T-helper 2 cell treated with Interferon-gamma antibody and Interleukin-4, amounts not matched to agents 5 μg/mL and 100 μg/mL, for 36 hours (primary cell): ENCODE measurements at places on chromosomes 6 and 20.

DNA sequence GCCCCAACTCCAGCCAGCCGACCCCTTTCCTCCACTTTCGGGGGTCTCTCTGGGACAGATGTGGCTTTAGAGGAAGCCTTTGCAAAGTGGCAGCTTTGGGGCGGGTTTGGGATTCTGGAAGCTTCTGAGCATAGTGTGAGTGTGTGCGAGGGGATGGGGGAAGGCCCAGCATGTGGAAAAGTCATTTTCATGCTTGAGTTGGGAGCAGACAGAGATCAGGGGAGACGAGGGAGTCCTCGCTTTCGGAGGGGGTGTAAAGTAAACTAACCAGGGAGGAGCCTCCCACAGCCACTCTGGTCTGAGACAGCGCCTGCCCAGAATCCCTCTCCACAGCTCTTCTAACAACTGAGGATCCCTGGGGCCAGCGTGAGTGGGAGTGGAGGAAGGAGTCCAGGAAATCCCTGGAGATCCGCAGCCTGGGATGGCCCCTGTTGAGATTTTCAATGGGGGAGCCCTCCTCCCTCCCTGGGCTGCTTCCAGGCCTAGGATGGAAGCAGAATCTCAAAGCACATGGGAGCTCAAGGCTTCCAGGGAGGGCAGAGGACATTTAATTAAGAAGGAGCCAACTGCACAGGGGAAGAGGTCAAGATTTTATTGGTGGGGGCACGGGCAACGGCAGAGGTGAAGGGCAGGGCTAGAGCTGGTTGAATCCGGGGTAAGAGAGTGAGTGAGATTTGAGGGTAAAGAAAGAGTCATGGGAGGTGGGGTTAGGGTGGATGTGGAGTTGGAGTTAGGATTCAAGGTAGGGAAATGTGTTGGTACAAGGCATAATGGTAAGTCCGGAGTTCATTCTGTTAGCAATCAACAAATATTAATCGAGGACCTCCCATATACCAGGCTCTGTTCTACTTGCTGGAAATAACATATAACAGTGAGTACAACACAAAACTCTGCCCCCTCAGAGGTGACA lies 102.3 kb upstream of the FOXP4 start:
- no peak for DNase-seq

DNA sequence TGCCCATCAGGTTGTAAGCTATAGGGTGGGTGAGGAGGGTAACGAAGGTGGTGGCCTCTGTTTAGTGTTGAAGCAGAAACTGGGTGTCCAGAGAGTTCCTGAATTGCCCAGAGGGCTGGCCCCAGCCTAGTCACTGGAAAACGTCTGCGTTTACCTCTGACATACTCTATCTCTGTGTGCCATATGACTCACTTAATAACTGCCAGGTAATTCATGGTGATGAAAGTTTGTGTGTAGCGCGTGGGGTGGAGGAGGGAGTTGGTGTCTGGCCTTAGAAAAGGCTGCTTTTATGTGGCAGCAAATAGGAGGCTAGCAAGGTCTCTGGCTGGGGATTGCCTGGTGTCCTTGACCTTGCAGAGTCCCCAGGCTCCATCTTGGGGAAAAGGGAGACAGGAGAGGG lies 47.3 kb downstream of the SLC35D3 start:
- DNase-seq = no peak

GRCh38 chr6:151498327-151498726 lies 4.5 kb downstream of the CCDC170 start:
- no peak for DNase-seq

DNA sequence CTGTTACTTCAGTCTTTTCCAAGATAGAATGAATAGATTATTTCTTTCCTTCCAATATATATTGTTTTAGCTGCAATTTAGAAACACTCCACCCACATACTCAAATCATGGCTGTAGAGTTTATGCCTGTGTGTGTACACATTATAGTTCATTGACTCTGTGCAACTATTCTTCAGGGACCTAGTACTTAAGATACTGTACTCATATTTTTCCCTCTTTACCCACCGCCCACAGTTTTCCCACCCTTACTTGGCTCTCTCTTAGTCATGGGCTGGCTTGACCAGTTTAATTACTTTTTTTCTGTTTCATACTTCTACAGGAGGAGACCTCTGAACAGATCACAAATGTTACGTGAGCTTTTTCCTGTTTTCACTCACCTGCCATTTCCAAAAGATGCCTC lies 30.4 kb downstream of the C6orf89 start:
- DNase-seq = no peak

GRCh38 chr6:87729965-87730719 lies 28.1 kb upstream of the AKIRIN2 start:
- no peak for DNase-seq

DNA sequence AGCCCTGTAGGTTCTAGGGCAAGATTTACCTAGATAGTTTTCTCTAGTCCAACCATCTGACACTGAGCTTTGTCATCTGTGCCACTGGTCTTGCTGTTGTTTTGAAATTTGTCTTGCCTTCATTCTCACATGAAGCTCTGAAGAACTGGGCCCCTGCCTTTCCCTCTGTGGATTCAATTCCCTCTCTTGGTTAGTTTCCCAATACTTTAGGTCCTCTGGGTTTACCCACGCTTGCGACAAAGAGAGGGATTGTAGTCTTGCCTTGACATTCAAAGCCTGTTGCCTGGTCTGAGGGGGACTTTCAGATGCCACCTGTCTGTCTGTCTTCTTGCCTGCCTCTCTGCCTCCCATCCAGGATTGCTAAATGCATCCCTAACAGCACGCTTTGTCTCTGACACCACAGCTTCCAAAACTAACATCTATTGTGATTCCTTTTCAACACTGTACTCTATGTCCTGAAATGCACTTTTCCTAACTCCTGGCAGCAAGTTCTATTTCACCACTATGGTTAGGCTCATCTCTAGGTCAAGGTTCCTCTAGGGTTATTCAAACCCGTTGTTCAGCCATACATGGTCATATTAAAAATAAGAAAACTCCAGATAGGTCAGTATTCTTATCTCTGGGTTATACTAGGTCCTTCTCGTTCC lies 25.5 kb upstream of the MANEA start:
- no peak for DNase-seq

DNA sequence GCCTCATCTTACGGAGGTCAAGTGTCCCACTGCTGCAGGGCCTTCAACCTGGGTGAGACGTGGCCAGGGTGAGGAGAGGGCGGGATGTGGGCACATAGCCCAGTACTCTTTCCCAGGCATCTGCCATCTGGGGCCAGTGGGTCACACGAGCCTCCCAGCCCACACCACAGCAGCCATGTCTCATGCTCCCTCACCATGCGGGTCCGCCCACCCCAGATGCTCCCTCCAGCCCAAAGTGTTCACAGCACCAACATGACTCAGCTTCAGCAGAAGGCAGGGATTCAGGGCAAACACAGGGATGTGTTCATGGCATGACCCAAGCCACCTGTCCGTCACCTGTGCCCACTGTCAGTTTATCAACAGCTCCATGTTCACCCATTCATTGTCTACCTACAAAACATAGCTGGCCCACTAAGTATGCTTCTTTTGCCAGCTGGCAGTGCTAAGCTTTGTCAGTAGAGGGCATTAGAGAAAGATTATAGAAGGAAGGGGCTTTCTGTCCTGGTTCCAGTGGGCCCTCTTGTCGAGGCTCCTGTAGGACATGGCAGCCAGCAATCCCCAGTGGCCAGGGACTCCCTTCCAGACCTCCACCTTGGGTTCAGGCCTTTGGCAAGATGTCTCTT lies 109.2 kb downstream of the FOXF2 start:
- DNase-seq = no peak

DNA sequence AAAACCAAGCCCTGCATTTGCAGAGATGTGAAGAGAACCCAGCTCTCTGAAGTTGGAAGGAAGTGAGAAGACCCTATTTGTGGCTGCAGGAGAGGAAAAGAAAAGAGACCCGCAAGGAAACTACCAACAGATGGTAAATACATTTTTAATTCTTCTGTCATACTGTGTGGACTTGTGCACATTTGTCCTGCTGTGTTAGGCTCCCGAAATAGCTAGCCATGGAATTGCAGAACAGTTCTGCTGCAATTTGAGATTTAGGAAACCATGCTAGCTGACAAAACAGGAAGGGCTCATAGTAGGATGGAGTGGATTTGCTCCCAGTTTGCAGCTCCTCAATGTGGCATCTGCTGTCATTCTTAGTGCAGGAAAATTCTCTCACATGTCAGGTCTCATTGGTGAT lies 12.1 kb upstream of the ATXN1 start:
- DNase-seq = no peak

GRCh38 chr20:22438926-22439325 lies 145.4 kb downstream of the FOXA2 start:
- no peak for DNase-seq

- no peak for DNase-seq
Measured at GRCh38 chr6:1297746-1298145, 14.2 kb upstream of the FOXQ1 start.

GRCh38 chr6:109295109-109295773 lies 87.0 kb downstream of the CD164 start:
- no peak for DNase-seq

GRCh38 chr6:22558288-22558882 lies 11.0 kb upstream of the HDGFL1 start:
- no peak for DNase-seq

- no peak for DNase-seq
Measured at GRCh38 chr20:7742479-7742878, 197.8 kb downstream of the HAO1 start.

GRCh38 chr20:47854687-47855212 lies 69.5 kb upstream of the SULF2 start:
- no peak for DNase-seq

DNA sequence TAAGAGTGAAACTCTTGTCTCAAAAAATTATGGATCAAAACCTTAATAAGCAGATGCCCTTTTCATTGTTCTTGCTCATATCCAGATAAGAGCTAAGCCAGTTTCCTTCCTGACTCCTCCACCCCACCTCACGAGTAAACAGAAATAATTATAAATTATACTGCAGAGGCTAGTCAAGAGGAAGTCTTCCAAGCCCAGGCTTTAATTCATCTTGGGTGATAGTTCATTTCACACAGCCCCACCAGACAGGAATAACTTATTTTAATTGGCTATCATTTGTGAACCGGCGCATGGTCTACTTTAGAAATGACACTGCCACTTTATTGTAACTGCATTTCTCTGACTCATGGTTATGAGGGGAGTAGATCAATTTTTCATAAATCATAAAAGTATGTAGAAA lies 102.0 kb downstream of the BTBD3 start:
- DNase-seq = no peak

DNA sequence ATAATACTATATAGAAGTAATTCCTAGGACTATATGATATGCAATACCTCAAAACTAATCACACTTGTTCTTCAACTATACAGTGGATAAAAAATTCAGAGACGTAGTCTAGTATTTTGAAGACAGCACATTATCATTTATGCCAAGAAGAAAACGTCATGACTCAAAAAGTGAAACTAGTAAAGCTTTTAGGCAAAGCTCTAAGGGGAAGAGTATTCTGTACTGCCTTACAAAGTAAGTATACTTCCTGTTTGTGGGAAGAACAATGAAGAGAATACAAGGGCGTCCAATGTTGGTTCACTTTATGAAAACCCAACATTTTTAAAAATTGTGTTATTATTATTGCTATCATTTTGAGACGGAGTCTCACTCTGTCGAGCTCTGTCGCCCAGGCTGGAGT lies 27.9 kb downstream of the LOC128125822 start:
- DNase-seq = no peak

GRCh38 chr20:49614338-49615050 lies 46.6 kb upstream of the PTGIS start:
- DNase-seq = no peak

DNA sequence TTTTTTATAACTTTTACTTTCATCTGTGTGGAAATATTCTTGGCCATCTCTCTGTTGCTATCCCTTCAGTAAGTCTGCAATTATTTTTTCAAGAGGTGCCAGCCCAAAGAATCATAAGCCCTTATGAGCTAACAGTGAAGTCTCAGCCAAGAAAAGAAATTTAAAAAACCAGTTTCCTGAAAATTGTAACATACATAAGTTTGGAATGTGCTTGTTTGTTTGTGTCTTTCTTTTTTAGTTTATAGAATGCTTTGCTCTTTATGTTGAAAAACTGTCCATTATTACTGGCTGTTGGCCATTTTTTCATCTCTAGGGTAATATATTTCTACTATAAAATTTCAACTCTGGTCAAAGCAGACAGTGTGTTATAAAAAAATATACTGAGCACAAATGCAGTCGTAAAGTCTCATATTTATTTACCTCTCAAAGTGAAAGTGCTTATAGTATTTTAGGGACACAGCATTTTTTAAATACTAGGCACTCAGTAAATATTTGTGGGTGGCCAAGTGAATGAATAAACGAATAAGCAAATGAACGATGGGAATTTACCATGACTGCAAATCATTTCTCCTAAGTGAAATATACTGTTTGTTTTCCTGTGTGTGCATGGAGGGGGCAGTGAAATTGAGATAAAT lies 659.7 kb downstream of the KIF16B start:
- DNase-seq = no peak

GRCh38 chr6:43147691-43148477 lies 23.2 kb upstream of the SRF start:
- DNase-seq = no peak
